Prostate gland (tissue), 2 donors: ENCODE measurements at places on chromosomes 3 and 15.
A peak's percentile ranks its signal among the peaks of the same experiment; 100 is the strongest.

DNA sequence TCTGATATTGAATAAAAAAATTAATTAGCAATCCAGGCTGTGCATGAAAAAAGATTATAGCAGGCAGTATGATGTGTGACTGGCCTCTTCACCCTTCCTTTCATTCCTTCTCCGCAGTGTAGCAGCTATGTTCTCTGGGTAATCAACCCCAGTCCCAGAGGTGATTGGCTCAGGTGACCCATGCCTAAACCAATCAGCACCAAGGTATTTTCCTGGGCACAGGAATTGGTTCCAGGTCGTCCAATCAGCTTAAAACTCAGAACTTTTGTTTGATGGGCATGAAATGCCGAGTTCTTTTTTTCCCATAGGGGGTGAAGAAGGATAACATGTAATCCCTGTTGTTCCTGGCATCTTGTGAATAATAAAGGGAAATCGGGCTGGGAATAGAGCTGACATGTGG, 5.8 kb upstream of the BNC1 start:
- DNase-seq = no peak

DNA sequence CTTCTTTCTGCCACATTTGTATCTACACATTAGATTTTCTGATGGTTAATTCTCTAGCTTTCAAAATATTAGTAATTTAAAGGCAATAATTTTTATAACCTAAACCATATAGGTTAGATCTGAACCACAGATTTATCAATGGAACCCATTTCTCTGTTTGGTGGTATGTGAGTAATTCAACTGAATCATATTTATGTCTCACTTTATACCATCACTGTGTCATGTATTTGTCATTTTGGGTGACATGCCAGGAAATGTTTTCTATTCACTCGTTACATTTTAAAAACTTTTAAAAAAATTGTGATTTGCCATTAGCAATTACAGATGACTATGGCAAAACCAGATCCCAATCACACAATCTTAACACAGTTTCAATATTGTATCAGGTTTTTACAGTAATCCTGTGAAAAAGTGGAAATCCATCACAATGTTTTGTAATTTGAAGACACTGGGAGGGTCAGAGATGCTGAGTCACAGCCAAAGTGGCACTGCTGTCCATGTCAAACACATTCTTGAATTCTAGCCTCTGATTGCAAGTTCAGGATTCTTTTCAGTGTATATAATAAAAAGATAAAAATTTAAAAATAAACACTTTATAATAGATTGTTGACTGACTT, 356.0 kb upstream of the RBMS3 start:
- no peak for DNase-seq

GRCh38 chr15:68587769-68588385, 9.1 kb downstream of the CORO2B start:
- no peak for DNase-seq

- DNase-seq = no peak
Measured at GRCh38 chr3:123421353-123422174, 27.3 kb downstream of the ADCY5 start.

- DNase-seq = no peak
Measured at GRCh38 chr3:95459706-95460105, 1354.7 kb upstream of the EPHA6 start.

- no peak for DNase-seq
Measured at GRCh38 chr3:154188846-154189245, 67.7 kb downstream of the ARHGEF26 start.

GRCh38 chr3:31880482-31881078, 100.5 kb downstream of the OSBPL10 start:
- DNase-seq = no peak

GRCh38 chr15:34709866-34710265, 44.9 kb downstream of the GJD2 start:
- no peak for DNase-seq

DNA sequence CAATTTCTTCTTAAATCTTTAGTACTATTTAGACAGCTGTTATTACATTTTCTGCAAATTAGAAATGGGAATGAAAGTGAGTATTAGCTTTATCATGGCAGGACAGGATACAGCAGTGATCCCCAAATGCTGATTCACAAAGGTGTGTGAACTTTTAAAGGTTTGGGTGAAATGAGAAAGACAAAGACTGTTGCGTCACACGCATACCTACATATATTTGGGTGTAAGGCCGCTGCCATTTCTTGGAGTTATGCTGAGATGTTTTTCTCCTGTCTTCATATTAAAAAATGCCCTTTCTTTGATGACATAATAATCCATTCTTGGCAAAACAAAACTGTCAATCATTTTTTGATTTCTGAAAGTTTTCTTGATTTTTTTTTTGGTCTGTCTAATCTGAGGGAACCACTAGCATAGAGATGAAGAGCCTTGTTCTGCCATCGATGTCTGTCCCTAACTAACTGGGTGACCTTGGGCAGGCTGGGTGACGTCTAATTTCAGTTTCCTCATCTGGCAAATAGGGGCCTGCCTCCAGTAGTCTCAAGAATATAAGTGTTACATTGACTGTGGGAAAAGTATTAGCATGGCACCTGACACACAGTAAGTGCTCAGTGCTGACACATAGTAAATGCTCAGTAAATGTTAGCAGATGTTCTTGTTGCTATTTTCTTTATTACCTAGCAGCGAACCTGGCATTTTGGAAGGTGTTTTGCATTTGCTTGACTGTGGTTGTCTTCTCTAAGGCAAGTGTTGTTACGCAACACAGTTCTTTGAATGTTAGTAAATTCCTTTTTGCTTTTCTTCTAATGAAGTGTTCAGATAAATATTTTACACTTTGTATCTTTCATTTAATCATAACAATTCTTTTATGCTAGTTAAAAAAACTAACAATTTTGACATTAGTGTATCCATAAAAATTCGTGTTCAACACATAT, 5.0 kb downstream of the MITF start:
- no peak for DNase-seq

GRCh38 chr3:99712291-99712954, 74.0 kb downstream of the COL8A1 start:
- no peak for DNase-seq

DNA sequence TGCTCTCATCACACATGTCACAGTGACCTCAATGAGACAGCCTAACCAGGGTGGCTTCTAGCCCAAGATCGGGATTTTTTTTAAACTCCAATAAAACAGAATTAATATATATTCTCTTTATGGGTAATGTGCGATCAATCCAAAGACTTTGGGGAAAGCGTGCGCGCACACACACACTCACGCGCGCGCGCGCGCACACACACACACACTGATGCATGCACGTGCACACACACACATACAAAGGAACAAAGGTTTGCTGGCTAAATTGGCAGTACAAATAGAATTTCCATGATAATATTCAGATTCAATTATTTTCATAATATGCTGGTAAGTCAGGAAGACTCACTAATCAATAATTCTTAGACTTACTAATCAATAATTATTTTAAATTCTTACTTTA, 19.3 kb downstream of the IL17RD start:
- no peak for DNase-seq

DNA sequence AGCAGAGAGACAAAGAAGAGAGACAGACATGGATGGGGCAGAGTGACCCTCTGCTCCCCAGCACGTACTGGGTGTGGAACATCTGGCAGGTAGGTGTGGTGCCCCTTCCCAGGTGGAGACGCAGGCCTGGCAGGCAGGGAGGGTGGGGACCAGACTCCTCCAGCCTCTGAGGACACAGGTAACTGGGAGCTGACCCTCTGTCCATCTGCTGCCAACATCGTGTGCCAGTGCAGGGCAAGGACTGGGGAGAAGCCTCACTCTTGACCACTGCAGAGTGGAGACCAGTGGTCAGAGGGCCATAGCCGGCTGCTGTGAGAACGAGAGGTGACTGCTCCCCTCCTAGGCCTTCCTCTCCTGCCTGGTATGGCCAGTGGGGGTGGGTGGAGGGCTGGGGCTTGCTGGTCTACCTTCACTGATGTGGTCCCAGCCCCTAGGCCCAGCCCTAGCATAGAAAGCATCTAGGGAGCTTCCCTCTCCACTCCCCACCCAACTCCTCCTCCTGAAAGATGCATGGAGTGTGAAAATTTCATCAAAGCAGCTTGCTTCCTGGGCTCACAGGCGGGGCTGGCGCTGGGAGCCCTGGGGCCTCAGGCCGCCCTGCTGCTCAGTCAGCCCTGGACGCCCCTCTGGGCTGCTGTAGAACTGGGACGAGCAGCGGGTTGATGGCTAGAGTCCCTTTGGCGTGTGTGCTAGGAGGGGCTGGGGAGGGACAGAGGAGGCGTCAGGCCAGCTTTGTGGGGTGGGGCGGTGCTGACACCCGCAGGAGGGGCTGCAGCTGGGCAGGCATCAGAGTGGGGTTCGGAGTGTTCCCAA, 90.3 kb downstream of the PLXNA1 start:
- DNase-seq = no peak

- no peak for DNase-seq
Measured at GRCh38 chr3:169512991-169513390, 150.5 kb downstream of the MECOM start.

DNA sequence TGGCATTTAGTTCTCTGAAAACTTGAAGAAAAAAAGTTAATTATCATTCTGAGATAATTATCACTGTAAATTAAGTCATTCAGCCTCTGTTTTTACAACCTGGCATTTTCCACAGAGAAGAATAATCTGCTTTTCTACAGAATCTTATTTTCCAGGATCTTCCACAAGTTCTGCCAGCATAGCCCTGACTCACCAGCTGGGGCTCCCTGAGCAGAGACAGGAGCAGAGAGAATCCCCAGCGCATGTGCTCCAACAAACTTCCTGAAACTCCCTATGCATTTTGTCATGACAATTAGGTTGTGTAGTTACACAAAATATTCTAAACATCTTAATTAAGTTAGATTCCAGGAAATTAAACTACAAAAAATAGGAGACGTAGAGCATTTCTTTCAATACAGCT, 32.1 kb upstream of the TMEM207 start:
- no peak for DNase-seq

GRCh38 chr15:27592036-27592760, 506.9 kb downstream of the OCA2 start:
- DNase-seq = no peak

DNA sequence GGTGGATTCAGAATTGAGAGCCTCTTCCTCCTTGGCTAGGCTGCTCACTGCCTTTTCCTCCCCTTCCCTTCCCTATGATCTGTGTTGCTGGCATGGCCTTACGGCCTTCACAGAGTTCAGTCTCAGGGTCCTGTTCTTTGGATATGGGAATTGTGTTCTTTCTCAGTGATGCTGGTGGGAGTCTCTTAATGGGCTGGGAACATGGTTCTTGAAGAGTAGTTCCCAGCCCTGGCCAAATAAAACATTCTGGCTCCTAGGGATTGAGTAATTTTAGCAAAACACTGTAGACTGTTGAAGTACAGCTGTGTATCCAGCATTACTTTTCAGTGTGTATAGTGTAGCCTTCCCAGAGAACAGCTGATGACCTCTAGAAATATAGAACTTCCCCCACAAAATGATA, 22.6 kb upstream of the FILIP1L start:
- no peak for DNase-seq

GRCh38 chr15:60751985-60752952, 273.3 kb upstream of the ICE2 start:
- peak; percentile 56 for DNase-seq

GRCh38 chr3:106533788-106534160, 665.0 kb upstream of the CBLB start:
- DNase-seq = no peak

DNA sequence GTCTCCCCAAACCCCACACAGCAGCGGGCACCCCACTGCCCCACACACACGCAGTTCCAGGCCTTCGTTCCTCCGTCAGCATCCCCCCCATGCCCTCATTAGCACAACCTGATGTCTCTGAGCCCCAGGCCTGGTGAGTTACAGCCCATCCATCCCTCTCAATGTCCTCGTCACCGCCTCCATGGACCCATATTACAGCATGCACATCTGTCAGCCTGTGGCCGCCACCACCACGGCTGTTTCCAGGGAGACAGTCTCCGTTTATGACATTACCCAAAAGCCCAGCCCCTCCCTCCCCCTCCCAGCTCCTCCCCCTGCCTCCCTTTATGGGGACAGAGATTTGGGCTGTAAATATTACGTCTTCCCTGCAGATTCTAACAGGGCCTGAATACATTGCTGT, 143.1 kb upstream of the LINGO1 start:
- no peak for DNase-seq

DNA sequence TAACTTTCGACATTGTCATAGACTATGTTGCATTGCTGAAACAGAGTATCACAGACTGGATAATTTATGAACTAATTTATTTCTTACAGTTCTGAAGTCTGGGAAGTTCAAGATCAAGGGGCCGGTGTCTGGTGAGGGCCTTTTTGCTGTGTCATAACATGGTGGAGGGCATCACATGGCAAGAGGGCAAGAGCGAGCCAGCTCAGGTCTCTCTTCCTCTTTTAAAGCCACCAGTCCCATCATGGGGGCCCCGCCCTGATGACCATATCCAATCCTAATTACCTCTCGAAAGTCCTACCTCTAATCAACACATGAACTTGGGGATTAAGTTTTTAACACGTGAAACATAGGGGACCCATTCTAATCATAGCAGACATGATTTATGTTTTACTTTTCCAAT, 33.5 kb upstream of the DCUN1D1 start:
- DNase-seq = no peak

DNA sequence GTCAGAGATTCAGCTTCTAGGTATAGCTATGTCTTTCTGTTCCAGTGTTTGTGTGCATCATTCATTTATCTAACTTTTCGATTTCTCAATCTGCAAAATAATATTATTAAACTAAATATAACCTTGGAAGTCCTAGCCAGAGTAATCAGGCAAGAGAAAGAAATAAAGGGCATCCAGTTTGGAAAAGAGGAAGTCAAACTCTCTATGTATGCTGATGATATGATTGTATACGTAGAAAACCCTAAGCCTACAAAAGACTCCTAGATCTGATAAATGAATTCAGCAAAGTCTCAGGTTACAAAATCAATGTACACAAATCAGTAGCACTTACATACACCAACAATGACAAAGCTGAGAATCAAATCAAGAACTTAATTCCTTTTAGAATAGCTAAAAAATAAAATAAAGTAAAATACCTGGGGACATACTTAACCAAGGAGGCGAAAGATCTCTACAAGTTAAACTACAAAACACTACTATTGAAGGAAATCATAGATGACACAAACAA, 718.2 kb downstream of the NTRK3 start:
- DNase-seq = no peak
